ENCODE measurements at places on chromosomes 5 and 9.

GRCh38 chr5:111853748-111854147 lies 96.8 kb upstream of the NREP start:
- DNase-seq, result no peak

- no peak for DNase-seq
Measured at GRCh38 chr5:119405419-119405818, 46.9 kb upstream of the HSD17B4 start.

GRCh38 chr5:108581026-108581425 lies 166.7 kb upstream of the FER start:
- no peak for DNase-seq

- no peak for DNase-seq
Measured at GRCh38 chr9:121485623-121486022, 14.0 kb downstream of the GGTA1 start.

DNA sequence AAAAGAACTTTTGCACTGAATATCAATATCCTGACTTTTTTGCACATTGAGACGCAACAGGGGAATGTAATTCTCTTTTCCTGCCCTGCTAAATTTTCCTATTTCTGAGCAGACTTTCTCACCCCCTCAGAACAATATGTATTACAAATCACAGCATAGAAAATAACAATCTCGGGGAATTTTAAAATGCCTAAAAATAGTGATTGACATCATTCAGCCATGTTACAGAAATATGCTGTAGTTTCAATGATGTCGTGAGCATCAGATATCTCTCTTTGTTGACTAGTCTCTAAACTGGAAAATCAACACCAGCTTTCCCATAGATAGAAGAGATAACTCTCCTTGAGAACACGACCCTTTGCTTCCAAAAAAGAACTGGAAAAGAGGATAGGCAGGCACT lies 166.7 kb downstream of the ZDHHC21 start:
- no peak for DNase-seq

- no peak for DNase-seq
Measured at GRCh38 chr5:157273131-157273556, 7.2 kb downstream of the CYFIP2 start.

GRCh38 chr9:129252937-129253802 lies 75.1 kb upstream of the IER5L start:
- no peak for DNase-seq
